ENCODE measurements at places on chromosomes 13 and 19.

- DNase-seq = no peak
These were observed 17.5 kb downstream of the MISP start for GRCh38 chr19:768424-768823.

DNA sequence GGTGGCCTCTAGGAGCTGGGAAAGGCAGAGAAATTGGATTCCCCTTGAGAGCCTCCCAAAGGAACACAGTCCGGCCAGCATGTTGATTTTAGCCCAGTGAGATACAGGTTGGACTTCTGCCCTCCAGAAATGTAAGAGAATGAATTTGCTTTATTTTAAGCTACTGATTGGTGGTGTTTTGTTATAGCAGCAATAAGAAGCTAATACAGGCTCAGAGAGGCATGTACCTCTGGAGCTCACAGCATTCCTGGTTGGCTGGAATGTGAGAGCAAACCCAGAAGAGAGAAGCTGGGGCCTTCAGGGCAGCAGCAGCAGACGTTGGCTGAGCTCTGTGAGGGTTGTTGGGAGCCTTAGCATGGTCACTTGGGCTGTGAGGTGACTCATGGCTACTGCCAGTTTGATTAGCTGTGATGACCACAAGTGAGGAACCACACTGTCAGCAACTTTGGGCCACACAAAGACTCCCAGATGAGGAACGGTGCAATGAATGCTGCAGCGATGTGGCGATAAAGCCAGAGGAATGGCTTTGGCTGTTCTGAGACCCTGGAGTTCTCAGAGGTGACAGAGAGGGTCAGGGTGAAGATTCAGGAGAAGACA, 80.1 kb downstream of the CYSLTR2 start:
- no peak for DNase-seq

DNA sequence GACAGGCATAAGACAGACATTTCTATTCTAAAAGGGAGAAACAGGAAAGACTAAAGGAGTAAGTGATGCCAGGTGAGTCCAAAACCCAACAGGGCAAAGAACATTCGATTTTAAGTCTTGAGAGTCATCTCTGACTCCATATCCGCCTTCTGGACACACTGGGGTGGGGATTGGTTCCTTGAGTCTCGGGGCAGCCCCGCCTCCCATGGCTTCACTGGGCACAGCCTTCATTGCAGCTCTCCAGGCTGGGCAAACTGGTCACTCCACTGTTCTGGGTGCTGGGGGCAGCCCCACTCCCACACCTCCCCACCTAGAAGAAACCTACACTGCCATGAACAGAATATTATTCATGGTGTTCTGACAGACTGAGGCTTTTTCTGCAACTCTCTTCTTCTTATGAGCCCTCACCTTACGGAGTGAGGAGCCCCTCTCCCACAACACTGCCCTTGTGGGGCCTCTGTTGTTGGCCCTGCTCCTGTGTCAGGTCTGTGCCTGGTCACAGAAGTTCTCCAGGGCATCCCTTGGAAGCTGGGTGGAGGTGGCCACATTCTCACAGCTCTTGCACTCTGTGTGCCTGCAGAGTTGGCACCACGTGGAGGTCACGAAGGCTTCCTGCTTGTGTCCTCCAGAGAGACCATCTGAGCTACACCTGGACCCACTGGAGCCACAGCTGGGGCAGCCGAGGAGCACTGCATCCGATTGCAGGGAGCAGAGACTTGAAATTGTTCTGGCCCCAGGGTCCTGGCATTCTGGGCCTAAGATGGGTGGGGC, 95.4 kb downstream of the COL4A2 start:
- no peak for DNase-seq

- no peak for DNase-seq
These were observed 308.8 kb upstream of the PCDH9 start for GRCh38 chr13:67538906-67539305.

GRCh38 chr19:55354698-55355212, at the start of gene COX6B2:
TSS of gene COX6B2 (minus strand) at chr19:55354719. CDS start at chr19:55354521, 198 bp downstream.
- DNase-seq = no peak

DNA sequence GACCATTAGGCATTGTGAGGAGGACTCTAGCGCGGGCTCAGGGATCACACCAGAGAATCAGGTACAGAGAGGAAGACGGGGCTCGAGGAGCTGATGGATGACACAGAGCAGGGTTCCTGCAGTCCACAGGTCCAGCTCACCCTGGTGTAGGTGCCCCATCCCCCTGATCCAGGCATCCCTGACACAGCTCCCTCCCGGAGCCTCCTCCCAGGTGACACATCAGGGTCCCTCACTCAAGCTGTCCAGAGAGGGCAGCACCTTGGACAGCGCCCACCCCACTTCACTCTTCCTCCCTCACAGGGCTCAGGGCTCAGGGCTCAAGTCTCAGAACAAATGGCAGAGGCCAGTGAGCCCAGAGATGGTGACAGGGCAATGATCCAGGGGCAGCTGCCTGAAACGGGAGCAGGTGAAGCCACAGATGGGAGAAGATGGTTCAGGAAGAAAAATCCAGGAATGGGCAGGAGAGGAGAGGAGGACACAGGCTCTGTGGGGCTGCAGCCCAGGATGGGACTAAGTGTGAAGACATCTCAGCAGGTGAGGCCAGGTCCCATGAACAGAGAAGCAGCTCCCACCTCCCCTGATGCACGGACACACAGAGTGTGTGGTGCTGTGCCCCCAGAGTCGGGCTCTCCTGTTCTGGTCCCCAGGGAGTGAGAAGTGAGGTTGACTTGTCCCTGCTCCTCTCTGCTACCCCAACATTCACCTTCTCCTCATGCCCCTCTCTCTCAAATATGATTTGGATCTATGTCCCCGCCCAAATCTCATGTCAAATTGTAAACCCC, 2.8 kb upstream of the CEACAM5 start:
- DNase-seq = no peak

DNA sequence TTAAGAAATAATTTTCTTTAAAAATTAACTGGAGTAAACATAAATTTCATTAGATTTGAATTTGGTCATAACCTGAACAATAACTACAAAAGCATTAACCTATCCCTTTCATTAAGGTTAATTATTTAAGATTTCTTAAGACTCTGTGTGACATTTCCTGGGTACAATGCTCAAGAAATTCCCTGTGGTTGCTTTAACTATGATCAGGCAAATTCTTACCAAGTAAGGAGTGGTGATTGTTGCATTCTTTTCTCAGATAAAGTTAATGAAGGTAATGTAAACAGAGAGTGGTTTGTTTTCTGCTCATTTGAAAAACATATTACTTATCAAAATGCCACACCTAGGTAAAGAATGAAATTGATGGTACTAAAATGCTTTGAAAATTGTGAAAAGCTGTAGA, 114.8 kb upstream of the MIR17HG start:
- DNase-seq = no peak

- DNase-seq = no peak
These were observed 6.7 kb upstream of the CYP4F12 start for GRCh38 chr19:15666186-15666585.

DNA sequence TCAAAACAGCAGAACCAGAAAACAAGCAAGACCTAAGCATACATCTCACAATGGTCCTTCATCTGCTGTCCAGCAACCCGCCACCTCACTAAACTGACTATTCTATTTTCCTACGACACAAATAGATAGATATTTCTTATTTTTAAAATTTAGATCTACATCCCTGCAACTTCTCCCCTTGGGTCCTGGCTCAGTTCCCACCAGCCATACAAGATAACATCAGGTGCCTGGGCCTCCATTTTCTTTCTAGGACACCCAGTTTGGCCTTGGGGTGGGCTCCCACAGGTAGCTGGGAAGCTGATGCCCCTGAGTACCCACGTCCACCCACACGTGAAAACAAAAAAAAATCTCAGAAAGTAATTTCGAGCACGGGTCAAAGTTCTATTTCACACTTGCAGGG, 47.6 kb downstream of the TGDS start:
- no peak for DNase-seq

DNA sequence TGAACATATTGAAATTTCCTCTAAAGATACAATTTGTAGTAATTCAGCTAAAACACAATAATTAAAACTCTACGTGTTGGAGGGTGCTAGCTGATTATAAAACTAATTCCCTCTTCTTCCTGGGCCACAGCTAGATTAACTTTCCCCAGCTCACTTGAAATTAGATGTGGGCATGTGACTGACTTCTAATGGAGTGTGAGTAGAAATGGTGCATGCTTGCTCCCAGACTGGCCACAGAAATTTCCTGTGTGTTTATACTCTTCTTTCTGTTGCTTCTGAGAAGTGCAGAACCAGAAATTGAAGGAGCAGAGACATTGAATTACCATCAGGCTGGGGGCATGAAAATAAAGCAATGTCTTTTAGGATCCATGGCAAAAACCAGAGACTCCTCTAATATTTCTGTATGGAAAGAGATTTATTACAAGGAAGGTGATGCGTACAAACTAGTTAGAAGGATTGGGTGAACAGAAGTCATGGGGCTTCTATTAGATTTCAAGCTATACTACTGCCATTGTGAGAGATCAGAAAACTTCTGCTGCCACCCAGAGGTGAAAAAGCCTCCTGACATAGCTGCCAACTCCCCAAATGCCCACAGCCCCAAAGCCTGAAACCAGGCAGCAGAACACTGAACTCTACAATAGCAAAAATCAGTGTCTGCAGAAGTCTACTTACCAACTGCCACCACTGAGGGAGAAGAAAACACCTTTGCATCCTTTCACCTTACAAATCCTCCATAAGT, 379.2 kb upstream of the MIR17HG start:
- peak; percentile 11 for DNase-seq

GRCh38 chr13:48400850-48401291, 12.0 kb downstream of the LPAR6 start:
- DNase-seq = no peak

DNA sequence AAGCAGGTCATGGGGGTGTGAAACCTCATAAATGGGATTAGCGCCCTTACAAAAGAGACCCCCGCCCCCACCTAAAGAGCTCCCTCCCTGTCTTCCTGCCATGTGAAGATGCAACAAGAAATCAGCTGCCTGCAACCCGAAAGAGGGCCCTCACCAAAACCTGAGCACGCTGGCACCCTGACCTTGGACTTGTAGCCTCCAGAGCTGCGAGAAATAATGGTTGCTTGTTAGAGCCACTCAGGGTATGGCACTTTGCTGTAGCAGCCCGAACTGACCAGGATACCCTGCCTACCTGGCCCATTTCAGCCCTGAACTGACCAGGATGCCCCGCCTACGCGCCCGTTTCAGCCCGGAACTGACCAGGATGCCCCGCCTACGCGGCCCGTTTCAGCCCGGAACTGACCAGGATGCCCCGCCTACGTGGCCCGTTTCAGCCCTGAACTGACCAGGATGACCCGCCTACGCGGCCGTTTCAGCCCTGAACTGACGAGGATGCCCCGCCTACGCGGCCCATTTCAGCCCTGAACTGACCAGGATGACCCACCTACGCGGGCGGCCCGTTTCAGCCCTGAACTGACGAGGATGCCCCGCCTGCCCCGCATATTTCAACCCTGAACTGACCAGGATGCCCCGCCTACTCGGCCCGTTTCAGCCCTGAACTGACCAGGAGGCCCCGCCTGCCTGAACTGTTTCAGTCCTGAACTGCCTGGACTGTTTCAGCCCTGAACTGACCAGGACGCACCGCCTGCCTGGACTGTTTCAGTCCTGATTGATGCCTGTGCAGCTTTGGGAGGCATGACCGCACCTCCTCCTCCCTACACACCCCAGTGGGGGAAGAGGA, 120.0 kb downstream of the UQCRFS1 start:
- no peak for DNase-seq

DNA sequence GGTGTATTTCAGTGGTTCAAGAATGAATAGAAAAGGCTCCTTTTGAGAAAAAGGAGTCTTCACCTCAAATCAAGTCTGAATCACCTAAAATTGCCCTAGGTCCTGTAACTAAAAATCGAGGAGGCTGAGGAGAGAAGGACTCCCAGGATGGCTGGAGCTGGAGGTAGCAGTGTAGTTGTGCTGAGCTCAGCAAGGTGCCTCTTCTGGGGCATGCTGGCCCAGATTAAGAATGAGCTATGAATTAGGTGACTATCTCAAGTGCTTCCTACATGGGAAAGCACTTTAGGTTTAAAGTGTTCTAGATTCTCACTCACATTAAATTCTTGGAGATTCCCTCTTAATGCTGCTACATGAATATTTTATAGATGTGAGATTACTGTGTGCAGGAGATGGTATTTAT, 28.8 kb upstream of the KL start:
- DNase-seq = no peak

GRCh38 chr13:98961503-98962105, 16.3 kb downstream of the DOCK9 start:
- DNase-seq = no peak

DNA sequence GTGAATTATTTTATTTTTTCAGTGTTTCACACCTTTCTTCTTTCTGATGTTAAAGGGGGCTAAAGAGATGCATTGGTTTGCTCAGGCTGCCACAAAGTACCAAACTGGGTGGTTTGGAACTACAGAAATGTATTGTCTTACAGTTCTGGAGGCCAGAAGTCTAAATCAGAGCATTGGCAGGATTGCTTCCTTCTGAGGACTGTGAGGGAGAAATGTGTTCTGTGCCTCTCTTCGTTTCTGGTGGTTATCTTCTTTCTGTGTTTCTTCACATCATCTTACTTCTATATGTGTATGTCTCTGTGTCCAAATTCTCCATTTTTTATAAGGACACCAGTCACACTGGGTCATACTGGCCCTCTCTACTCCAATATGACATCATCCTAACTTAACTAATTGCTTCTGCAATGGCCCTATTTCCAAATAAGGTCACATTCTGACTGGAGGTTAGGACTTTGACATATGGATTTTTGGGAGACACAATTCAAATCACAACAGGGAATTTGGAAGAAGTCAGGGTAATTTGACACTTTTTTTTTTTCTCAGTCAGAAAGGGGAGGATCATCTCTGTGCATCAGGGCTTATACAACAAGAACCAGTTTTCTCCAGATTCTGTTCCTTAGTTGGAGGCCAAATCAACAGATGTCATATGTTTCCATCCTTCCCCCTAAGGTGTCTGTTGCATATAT, 188.2 kb downstream of the KCNRG start:
- no peak for DNase-seq

DNA sequence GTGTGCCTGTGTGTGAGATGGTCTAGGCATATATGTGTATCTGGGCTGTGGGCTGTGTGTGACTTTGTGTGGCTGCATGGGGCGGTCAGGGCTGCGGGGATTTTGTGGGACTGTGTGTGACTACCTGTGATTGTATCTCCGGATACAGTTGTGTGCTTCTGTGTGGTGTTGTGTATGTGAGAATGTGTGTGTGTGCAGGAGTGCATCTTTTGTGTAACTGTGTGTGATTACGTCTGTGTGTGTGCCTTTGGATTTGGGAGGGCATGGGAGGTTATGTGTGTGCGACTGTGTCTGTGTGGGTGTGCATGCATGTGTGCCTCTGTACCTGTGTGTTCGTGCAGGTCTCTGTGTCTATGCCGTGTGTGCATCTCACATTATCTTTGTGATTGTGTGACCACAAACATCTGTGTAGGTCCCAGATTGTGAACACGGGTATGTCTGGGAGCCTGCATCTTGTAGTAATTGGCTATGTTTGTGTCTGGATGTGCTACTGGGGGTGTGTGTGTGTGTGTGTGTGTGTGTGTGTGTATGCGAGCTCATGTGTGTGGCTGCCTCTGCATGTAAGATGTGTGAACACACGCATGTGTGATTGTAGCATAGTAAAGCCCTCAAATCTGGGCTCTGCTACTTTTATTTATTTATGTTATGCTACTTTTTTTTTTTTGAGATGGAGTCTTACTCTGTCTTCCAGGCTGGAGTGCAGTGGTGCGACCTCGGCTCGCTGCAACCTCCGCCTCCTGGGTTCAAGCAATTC, 7.6 kb downstream of the EHD2 start:
- no peak for DNase-seq

- DNase-seq = peak; percentile 62
These were observed 107.6 kb upstream of the RNF113B start for GRCh38 chr13:98284679-98285078.

GRCh38 chr19:573519-573825, 1.1 kb downstream of the BSG start:
- DNase-seq = no peak

GRCh38 chr13:80888390-80888789, 547.5 kb upstream of the SPRY2 start:
- DNase-seq = no peak
